CD4-positive, CD25-positive, alpha-beta regulatory T cell (primary cell): ENCODE measurements at places on chromosomes 6 and 20. TPM values are rescaled to one million over a fixed set of nuclear protein-coding genes. Genes with fewer than 3 reads are reported as not detected.

TREML1 gene
- 4.8 TPM for total RNA-seq

DNA sequence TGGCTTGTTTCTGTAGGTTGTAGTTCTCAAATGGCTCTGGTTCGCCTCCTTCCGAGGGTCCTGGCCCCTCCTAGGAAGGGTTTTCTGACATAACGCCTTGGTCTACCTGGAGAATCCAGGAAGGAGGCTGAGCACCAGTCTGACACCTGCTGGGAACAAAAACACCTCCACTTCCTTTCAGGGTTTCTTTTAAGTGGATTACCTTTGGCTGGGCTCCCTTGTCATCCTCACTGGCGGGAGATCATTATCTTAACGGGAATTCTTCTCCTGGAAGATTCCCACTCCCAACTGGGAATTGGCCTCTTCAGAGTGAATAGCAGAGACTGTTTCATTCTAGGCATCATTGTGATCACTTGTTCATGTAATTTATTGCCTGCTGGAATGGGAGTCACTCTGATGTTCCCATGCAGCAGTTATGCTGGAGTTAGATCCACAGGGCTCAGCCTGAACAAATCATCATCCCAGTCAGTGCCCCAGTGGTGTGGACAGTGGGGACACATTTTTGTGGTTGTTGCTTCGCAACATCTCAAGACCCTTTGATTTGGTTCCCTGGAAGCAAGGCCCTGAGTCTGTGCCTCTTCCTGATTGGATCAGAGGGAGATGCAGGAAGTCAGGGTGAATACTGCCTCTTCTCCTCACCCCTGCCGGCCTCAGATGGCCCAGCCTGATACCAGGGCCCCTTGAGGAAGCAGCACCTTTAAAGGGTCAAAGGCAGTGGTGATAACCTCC, 49.1 kb downstream of the LYRM2 start:
- H3K4me1 ChIP-seq, result no peaks in the 10 kb centered on the region
- no peak overlapping the region for H3K27ac ChIP-seq
- no peak for DNase-seq
- H3K36me3 ChIP-seq, result no peaks in the 10 kb centered on the region

- peak overlapping the region; percentile 96 for H3K4me3 ChIP-seq
- H3K27ac ChIP-seq, result peak overlapping the region; percentile 86
- H3K36me3 ChIP-seq, result peaks cover 26% of the 10 kb centered on the region
- H3K4me1 ChIP-seq, result peaks cover 47% of the 10 kb centered on the region
Observed at GRCh38 chr6:33324125-33324524, 6.6 kb upstream of the ZBTB22 start.

DNA sequence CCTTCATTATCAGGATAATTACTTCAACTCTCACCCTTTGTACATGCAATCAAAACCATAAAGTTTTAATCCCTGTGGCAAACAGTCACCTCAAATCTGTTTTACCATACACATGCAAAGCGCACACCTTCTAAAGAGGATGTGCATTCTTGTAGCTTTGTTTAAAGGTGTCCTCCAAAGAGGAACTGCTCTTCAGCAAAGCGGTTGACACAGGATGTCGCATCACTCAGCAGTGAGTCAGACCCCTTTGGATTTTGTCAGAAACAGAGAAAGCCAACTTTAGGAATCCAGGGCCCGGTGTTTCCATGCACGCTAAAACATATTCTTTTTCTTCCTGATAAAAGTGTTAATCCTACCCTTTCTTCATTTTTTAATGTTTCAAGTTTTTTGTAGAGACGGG, 268.3 kb upstream of the ARID1B start:
- H3K27ac ChIP-seq, result no peak overlapping the region
- H3K27me3 ChIP-seq, result peaks cover 8% of the 10 kb centered on the region
- DNase-seq, result no peak

MYH7B gene
- 0.20 TPM for total RNA-seq

GRCh38 chr6:109896341-109896740, 81.8 kb upstream of the GPR6 start:
- H3K27me3 ChIP-seq, result peaks cover 2% of the 10 kb centered on the region
- H3K4me3 ChIP-seq, result no peak overlapping the region

DNA sequence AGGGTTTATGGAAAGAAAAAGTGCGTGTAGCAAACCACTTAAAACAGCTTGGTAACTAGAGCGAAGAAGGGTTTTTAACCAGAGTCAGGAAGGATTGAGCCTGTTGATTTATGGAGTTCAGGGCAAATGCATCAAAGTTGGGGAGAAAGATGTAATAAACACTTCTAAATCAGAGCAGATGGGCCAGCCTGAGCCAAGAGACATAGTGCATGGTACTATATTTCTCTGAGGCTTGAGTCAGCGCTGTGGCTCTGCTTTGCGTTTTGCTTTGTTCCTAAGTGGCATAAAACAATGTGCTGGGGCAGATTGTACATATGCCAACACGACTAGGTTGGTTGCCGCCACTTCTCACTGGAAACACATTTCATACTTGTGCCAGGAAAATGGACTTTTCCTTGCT, 111.3 kb downstream of the BCKDHB start:
- DNase-seq, result no peak
- no peak overlapping the region for H3K4me3 ChIP-seq
- no peaks in the 10 kb centered on the region for H3K4me1 ChIP-seq
- no peaks in the 10 kb centered on the region for H3K36me3 ChIP-seq
- H3K27ac ChIP-seq, result no peak overlapping the region

DNA sequence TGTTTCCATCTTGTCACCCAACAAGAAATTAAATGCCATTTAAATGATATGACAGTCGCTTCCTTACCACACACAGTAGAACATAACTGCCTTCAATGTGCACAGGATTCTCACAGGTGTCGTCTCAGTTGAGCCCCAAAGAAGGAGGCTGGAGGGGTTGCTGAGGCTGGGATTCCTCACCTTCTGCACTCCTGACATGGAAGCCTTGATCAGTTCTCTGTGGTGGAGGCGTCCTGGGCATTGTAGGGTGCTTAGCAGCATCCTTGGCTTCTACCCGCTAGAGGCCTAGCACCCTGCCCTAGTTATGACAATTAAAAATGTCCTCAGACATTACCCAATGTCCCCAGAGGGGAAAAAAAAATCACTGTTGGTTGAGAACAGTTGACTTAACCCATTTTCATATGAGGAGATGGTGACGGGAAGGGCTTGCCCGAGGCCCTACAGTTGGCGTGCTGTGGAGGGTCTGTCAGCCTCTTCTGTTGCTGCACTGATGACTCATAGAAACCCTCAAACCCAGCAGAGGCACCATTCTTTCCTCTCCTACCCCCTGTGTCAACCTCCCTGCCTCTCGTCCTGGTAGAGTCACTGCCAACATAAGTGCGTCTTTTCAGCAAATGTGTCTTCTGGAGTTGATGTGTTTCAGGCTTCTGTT, 19.3 kb upstream of the ZNF831 start:
- peaks cover 8% of the 10 kb centered on the region for H3K36me3 ChIP-seq
- DNase-seq, result no peak
- H3K27ac ChIP-seq, result peak overlapping the region; percentile 99
- H3K27me3 ChIP-seq, result no peaks in the 10 kb centered on the region
- H3K4me1 ChIP-seq, result peaks cover 51% of the 10 kb centered on the region
- H3K4me3 ChIP-seq, result peak overlapping the region; percentile 22

DNA sequence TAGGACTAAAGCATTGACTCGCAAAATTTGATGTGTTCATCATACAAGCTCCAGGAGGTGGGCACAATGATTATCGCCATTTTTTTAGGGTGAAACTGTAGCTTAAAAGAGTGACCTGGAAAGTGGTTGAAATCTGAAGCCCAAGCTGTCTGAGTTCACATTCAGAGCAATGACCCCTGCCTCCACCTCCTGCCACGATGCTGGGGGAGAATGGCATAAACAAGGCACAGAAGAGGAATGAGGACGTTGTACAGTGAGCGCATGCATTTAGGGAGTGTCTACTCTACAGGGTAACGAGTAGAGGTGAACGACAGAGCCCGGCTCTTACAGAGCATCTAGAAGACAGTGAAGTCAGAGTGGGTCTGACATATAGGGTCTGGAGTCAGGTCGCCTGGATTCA, 37.2 kb downstream of the CNKSR3 start:
- H3K27ac ChIP-seq, result no peak overlapping the region
- no peak overlapping the region for H3K4me3 ChIP-seq
- H3K27me3 ChIP-seq, result no peaks in the 10 kb centered on the region

- no peak overlapping the region for H3K4me3 ChIP-seq
- no peaks in the 10 kb centered on the region for H3K36me3 ChIP-seq
- no peak overlapping the region for H3K27ac ChIP-seq
- DNase-seq, result no peak
- H3K4me1 ChIP-seq, result no peaks in the 10 kb centered on the region
Observed at GRCh38 chr6:133796235-133796634, 92.7 kb upstream of the TCF21 start.

- peak; percentile 72 for DNase-seq
- peaks cover 19% of the 10 kb centered on the region for H3K36me3 ChIP-seq
- H3K27ac ChIP-seq, result no peak overlapping the region
- H3K27me3 ChIP-seq, result no peaks in the 10 kb centered on the region
- no peak overlapping the region for H3K4me3 ChIP-seq
Observed at GRCh38 chr6:43070028-43070632, 6.0 kb upstream of the PTK7 start.

GRCh38 chr6:13548500-13549210, 25.7 kb upstream of the SIRT5 start:
- no peak overlapping the region for H3K27ac ChIP-seq
- H3K27me3 ChIP-seq, result peaks cover 8% of the 10 kb centered on the region
- DNase-seq, result no peak
- H3K4me3 ChIP-seq, result no peak overlapping the region
- no peaks in the 10 kb centered on the region for H3K4me1 ChIP-seq

GRCh38 chr20:60062431-60063047, 104.3 kb downstream of the CDH26 start:
- H3K4me3 ChIP-seq, result no peak overlapping the region
- H3K27me3 ChIP-seq, result no peaks in the 10 kb centered on the region
- H3K36me3 ChIP-seq, result no peaks in the 10 kb centered on the region
- H3K27ac ChIP-seq, result no peak overlapping the region
- peaks cover 30% of the 10 kb centered on the region for H3K4me1 ChIP-seq
- no peak for DNase-seq

DNA sequence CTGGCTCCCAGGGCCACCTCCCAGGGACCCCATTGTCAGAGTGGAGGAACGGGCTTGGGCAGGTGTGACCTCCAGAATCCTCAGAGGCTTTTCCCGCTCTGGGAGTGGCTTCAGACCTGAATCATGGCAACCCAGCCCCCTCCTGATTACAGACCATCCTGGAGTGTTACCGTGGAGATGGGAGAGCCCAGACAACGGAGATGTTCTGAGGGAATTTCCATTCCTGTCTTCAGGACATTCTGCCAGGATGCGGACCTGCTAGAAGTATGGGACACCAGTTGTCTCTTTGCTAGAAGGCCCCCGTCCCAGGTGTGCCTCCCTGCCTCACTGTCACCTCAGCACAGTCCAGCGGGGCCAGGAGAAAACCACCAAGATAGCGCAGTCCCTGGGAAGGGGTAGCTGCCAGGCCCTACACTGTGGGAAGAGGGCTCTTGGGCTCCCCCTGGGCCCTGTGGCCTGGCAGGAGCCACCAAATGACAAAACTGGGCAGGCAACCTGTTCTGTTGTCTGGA, 109.9 kb downstream of the PSMB1 start:
- no peaks in the 10 kb centered on the region for H3K27me3 ChIP-seq
- H3K36me3 ChIP-seq, result no peaks in the 10 kb centered on the region
- no peaks in the 10 kb centered on the region for H3K4me1 ChIP-seq
- no peak overlapping the region for H3K4me3 ChIP-seq

GRCh38 chr20:11305406-11305805, 612.3 kb upstream of the BTBD3 start:
- no peaks in the 10 kb centered on the region for H3K4me1 ChIP-seq
- no peak overlapping the region for H3K27ac ChIP-seq
- H3K4me3 ChIP-seq, result no peak overlapping the region

GRCh38 chr6:30752157-30752927, 8.0 kb upstream of the IER3 start:
- no peak overlapping the region for H3K27ac ChIP-seq
- DNase-seq, result no peak
- H3K4me1 ChIP-seq, result no peaks in the 10 kb centered on the region
- no peak overlapping the region for H3K4me3 ChIP-seq

RBBP9 gene
- total RNA-seq, result 6.5 TPM

MATN4 gene
- total RNA-seq, result not detected

DNA sequence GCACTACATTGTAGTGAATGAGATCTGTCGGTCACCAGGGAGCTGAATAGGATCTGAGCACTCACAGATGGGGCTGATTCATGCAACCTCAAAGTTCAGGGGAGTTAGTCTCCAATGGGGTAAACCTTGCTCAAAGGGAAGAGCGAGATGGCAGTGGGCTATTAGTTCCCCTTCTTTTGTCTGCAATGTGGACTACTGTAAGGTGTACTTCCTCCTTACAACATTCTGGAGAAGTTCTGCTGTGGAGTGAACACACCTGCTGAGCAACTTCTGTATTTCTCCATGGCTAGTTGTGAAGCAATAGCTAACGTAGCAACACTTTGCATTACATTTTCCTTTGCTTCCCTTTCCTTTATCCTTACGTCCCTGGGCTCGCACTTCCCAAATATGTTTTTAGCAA, 134.3 kb upstream of the B3GAT2 start:
- no peaks in the 10 kb centered on the region for H3K4me1 ChIP-seq
- no peaks in the 10 kb centered on the region for H3K27me3 ChIP-seq
- H3K27ac ChIP-seq, result no peak overlapping the region

GRCh38 chr20:46074006-46074405, 15.8 kb downstream of the NCOA5 start:
- no peak for DNase-seq
- H3K36me3 ChIP-seq, result peaks cover 61% of the 10 kb centered on the region
- no peak overlapping the region for H3K4me3 ChIP-seq
- H3K27me3 ChIP-seq, result no peaks in the 10 kb centered on the region
- no peak overlapping the region for H3K27ac ChIP-seq

DNA sequence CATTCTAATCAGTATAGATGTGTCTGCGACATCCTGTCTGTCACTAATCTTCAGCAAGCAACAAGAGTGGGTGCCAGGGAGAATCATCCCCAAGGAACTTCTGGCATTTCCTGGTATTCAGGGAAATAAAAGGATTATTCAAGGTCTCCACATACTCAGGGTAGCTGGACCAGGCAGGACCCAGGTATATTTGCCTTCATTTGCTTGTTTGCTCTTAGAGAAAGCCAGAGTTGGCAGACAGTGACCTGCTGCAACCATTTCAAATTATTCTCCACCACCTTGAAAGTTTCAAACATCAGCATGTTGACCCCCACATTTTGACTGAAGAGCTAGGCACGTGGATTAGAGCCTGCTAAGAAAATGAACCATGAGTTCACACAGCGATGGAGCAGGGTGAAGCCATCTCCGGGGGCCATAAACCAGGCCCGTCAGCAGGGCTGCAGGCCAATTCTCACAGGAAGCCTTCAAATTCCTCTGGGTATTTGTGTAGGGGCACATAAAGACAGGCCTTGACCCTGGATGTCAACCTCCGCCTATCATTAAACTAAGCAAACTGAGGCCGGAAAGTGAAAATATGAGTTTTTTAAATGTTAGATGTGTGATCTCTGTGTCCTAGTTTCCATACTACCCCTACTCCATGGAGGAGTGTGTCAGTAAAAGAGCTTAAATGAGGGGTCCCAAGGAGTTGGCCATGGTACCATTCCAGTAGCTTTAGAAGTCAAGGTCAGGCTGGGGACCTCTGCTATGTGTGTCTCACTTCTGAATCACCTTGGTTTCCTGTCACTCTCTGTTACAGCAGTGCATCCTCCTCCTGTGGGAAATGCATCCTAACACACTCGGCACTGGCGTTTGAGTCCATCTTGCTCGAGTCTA, 32.9 kb downstream of the TRAM2 start:
- H3K27ac ChIP-seq, result no peak overlapping the region
- H3K4me3 ChIP-seq, result no peak overlapping the region
- no peaks in the 10 kb centered on the region for H3K27me3 ChIP-seq
- H3K36me3 ChIP-seq, result peaks cover 2% of the 10 kb centered on the region
- no peaks in the 10 kb centered on the region for H3K4me1 ChIP-seq

GRCh38 chr6:52634211-52634610, 36.7 kb upstream of the TMEM14A start:
- H3K27me3 ChIP-seq, result peaks cover 5% of the 10 kb centered on the region
- no peak overlapping the region for H3K27ac ChIP-seq
- H3K4me3 ChIP-seq, result no peak overlapping the region
- no peaks in the 10 kb centered on the region for H3K4me1 ChIP-seq

TMEM170B gene
- 0.27 TPM for total RNA-seq

SLC17A2 gene
- total RNA-seq, result not detected
